Stimulated activated CD8-positive, alpha-beta memory T cell treated with anti-CD3 and anti-CD28 coated beads, Interleukin-7, amount 100 ng/mL, for 4 hours (primary cell): ENCODE measurements at places on chromosomes 7 and 10.
A peak's percentile ranks its signal among the peaks of the same experiment; 100 is the strongest.

DNA sequence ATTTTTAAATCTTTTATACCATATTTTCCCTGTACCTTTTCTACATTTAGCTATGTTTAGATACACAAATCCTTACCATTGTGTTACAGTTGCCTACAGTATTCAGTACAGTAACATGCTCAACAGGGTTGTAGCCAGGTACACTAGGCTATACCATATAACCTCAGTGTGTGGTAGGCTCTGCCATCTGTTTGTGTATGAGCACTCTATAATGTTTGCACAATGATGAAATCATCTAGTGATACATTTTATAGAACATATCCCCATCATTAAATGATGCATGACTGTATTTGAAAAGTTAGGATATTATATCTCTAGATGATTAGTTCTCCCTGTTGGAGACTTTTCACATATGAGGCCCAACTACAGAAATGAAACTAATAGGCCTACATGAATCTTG, 188.6 kb downstream of the STK31 start:
- no peak for DNase-seq

DNA sequence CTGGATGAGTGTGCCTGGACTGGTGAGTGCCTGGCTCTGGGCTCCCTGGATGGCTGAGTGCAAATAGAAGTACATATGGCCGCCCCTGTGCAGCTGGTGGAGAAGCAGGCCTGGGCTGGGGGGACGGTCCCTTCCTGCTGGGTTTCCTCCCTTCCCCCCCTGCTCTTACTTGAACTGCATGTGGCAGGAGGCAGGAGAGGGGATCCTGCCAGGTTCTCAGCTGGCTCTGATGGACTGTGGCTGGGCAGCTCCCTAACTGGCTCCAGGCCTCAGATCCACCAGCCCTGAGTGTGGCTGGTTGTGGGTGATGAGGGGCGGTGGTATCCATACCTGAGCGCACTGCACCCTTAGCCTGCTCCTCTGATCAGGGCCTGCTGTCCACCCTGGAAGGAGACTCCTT, 26.9 kb downstream of the ADCY1 start:
- no peak for DNase-seq

GRCh38 chr7:81514546-81514945, 255.3 kb downstream of the HGF start:
- DNase-seq, result no peak

DNA sequence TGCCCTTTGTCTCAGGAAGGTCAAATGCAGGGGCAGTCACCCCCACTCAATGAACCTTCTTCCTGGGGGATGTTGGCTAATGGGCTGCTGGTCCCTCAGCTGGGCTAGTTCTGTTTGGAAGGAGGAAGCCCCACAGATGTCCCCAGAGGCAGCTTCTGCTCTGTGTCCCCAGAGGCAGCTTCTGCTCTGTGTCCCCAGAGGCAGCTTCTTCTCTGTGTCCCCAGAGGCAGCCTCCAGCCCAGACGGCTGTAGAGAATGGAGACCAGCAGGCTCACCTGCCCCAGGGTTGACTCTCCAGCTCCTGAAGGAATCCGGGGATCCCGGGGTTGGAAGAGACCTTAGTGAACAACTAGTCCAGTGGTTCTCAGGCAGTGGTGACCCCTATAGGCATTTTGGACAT, 62.5 kb upstream of the LEP start:
- DNase-seq, result no peak

GRCh38 chr10:13991353-13991752, 339.4 kb downstream of the FRMD4A start:
- no peak for DNase-seq

GRCh38 chr10:122019414-122019975, 30.5 kb downstream of the TACC2 start:
- no peak for DNase-seq

DNA sequence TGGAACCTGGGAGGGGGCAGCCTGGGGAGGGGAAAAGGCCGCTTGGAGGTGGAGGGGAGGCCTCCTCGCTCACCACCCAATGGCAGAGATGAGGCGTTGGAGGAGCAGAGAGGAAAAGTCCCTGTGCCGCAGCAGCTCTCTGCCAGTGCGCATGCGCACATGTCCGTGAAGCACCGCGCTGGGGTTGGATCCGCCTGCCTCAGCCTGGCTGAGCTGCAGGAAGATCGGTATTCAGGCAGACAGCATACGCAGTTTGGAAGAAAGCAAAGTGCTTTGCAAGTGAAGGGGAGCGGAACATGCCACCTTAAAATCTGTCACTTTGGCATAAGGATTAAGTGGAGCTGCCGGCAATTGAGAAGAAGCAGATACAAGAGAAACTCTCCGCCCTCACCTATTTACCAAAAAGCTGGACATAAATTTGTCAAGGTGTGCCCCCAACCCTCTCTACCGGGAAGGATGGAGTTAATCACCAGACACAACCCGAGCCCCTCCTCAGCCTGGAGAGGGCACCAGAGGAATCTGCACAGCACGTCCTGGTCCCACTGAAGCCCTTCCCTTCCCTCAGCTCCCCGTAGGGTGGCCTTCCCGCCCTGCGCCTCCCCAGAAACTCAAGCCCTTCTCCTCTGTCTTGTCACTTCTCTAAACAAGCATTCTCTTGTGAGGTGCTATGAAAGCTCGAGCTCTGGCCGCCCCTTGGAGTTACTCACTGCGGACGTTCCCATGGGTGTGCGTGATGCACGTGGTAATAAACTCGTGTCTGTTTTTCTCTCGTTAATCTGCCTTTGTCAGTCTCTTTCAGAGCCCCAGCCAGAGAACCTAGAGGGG, 32.2 kb upstream of the TMEM72 start:
- DNase-seq, result peak; percentile 40

DNA sequence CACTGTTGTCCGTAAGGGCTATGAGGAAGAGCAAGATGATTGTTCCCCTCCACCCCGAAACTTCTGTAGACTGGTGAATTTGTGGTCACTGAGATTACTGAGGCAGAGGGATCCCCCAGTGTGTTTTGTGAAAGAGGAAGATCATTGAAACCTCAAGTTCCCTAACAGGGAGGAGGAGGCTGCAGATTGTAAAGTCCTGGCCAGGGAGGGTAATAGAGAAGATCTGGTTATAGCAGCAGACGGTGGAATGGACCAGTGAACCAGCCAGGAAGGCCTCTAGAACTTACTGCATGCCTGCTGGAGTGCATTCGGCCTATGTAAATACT, 31.1 kb downstream of the LMTK2 start:
- no peak for DNase-seq

GRCh38 chr10:73139251-73139650, 28.6 kb downstream of the ECD start:
- DNase-seq, result no peak

DNA sequence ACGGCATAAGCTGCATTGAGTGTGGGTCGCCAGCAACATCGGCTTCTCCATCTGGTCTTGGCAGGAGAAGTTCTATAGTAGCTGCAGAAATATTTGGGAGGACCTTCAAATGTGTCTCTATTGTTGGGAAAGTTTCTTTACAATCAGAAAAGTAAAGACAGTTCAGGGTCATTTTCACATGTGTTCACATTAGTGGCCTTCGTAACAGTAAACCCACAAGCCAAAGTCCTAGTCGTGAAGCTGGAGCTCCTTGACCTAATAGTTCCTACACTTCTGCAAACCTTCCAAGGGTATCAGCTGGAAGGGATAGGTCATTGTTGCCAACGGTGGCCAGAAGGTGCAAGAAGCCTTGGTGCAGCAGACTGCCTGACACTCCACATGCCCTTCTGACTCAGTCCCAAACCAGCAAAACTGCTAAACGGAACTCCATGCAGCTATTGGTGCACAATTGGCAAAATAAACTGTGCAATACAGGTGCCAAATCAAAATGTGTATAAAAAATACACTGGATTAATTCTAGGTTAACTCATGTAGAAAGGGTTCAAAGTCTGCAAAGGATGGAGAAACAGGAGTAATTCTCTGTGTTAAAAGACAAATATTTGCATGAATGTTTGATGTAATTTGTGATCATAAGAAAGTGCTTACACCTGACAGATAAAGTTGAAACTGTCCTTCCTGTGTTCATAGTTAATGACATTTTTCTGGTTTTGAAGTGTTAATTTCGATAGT, 102.8 kb upstream of the EGFR start:
- no peak for DNase-seq

GRCh38 chr7:90271753-90272152, 26.8 kb downstream of the CFAP69 start:
- DNase-seq, result no peak

- no peak for DNase-seq
Observed at GRCh38 chr10:68595513-68595912, 35.4 kb downstream of the TET1 start.

DNA sequence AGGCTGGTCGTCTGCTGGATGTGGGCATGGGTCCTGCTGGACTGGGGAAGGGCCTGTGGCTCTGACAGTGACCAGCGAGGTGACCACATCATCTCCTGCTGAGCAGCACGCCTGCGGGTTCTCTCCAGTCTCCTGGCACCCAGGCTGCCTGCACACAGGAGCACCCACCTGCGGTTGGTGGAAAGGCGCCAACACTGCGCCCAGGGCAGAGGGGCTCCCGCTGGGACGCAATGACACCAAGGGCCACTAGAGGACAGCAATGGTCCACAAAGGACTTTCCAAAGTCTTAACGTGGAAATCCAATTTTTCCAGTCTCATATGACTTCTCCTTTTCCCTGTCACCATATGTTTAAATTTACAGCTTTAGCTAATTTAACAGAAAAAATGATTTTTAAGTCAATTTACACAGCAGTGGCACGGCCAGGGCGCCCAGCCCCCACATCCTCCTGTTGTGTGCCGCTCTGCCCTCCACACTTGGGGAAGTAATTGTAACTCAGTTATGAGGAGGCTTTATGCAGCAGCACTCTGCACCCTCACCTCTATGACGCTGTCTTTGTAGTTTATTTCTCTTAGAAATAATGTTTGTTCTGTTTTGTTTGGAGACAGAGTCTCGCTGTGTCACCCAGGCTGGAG, 38.1 kb downstream of the CFAP46 start:
- DNase-seq, result no peak
